Fibroblast of villous mesenchyme (primary cell): ENCODE measurements at places on chromosomes 3 and 15.

GRCh38 chr3:127990051-127990450 is 62.2 kb upstream of the SEC61A1 start:
- no peak for DNase-seq

DNA sequence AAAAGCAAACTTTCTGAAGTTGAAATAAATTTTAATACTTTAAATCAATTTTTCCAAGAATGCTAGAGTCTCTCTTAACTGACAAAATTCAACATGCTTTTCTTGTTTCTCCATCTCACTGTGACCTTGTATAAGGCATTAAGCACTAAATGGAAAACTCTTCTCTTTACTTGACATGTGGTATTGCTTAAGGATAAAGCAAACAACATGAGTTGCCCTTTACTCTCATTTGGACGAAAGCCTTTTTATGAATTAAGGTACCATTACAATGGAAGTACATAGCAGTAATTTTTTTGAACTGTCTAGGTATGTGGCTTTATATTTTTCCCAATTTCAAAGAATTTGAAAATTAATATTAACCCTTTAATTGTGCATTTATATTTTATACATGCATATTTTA is 1.4 kb downstream of the STRIT1 start:
- DNase-seq: peak; percentile 43

- no peak for DNase-seq
Observed at GRCh38 chr3:181707980-181708379, 3.7 kb upstream of the SOX2 start.

- peak; percentile 13 for DNase-seq
Observed at GRCh38 chr3:49054344-49054862, 25.2 kb upstream of the IMPDH2 start.

GRCh38 chr3:136456196-136456595 is 206.1 kb downstream of the PCCB start:
- no peak for DNase-seq
